ENCODE measurements at places on chromosomes 1 and 21.

DNA sequence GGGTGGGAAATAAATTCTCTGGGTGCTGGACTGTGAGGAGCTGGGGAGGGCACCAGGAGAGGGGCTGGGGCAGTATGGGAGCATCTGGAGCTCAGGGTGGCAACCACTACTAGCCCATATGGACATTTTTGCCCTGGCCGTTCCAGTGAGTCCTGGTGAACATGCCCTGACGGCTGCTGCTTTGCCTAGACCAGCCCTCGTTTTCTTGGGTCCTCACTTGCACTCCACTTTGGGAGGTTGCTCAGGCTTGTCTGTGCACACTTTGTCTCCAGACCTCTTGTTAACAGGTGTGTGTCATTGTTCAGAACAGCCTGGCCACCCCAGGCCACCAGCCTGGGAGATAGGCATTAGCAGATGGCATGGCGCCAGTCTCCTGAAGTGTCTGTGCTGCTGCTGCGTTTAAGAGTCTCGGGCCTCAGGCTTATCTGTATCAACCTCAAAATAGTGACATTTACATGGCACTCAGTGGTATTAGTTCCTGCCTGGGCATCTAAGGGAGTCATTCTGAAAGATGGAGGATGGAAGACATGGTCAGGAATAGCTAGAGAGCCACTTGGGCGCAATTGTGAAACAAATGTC is 190.5 kb downstream of the PTPRU start:
- DNase-seq, result no peak

GRCh38 chr1:17919525-17920439 is 164.6 kb downstream of the ACTL8 start:
- peak; percentile 46 for DNase-seq

GRCh38 chr21:16406355-16406754 is 676.6 kb downstream of the USP25 start:
- DNase-seq, result no peak

- no peak for DNase-seq
Observed at GRCh38 chr1:244445320-244446181, 6.2 kb downstream of the ADSS2 start.

GRCh38 chr1:116997636-116998035 is 3.9 kb upstream of the CD101 start:
- no peak for DNase-seq

DNA sequence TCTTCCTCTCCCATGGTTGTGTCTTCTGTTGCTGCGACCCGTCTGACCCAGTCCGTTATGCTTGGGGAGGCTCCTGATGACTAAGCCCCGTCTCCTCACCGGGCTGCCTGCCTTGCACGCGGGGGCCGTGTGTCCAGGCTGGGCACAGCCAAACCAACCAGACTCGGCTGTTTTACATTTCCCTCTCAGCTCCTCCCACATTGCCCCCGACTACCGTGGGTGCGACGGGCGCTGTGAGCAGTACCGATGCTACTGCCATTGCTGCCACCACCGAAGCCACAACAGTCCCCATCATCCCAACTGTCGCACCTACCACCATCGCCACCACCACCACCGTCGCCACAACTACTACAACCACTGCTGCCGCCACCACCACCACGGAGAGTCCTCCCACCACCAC is 46.0 kb upstream of the CNTN2 start:
- DNase-seq, result no peak

- DNase-seq, result peak; percentile 36
Observed at GRCh38 chr1:56505792-56506743, 73.3 kb downstream of the PLPP3 start.

DNA sequence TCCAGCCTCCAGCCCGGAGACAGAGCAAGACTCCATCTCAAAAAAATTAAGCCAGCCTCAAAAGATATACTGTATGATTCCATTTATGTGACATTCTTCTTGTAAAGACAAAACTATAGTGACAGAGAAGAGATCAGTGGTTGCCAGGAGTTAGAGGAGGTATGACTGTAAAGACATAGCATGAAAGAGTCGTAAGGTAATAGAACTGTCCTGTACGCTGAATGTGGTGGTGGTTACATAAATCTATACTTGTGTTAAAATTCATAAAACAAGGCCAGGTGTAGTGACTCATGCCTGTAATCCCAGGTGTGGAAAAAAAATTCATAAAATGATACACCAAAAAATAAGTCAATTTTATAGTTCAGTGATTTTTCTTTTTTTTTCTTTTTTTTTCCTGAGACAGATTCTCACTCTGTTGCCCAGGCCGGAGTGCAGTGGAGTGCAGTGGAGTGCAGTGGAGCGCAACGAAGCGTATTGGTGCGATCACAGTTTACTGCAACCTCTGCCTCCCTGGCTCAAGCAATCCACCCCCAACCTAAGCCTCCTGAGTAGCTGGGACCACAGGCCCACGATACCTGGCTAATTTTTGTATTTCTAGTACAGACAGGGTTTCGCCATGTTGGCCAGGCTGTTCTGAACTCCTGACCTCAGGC is 84.9 kb upstream of the CXADR start:
- DNase-seq, result no peak

GRCh38 chr1:208088319-208088718 is 155.9 kb downstream of the PLXNA2 start:
- no peak for DNase-seq

- peak; percentile 38 for DNase-seq
Observed at GRCh38 chr1:115764541-115764940, 4.0 kb downstream of the CASQ2 start.

- peak; percentile 81 for DNase-seq
Observed at GRCh38 chr1:229365569-229365968, 22.7 kb upstream of the CCSAP start.

DNA sequence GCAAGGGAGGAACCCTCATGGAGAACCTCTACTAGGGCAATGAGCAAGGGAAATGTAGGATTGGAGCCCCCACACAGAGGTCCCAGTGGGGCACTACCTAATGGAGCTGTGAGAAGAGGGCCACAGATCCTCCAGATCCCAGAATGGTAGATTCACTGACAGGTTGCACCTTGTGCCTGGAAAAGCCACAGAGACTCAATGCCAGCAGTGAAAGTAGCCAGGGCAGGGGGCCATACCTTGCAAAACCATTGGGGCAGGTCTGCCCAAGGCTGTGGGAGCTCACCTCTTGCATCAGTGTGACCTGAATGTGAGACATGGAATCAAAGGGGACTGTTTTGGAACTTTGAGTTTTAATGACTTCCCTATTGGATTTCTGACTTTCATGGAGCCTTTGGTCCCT is 17.9 kb downstream of the CFH start:
- DNase-seq, result no peak

Data from inflammatory macrophage (primary cell).